A549 treated with DMSO at 1 μM for 4 hours (cell line): ENCODE measurements at places on chromosomes 1 and 21. TPM values are rescaled to one million over a fixed set of nuclear protein-coding genes. Genes with fewer than 3 reads are reported as not detected.

RBM34 gene
- 60.5 to 83.1 TPM (median 71.1 TPM) in 5 replicates for total RNA-seq

PLXNA2 gene
- 0.48 to 0.94 TPM (median 0.86 TPM) in 5 replicates for total RNA-seq

GJC2 gene
- total RNA-seq: 0.28 to 0.42 TPM (median 0.39 TPM) in 5 replicates

TCEA3 gene
- total RNA-seq: 0.33 to 0.69 TPM (median 0.44 TPM) in 4 of 5 replicates, not detected in the other

TFF3 gene
- total RNA-seq: not detected in 5 replicates

ANGPTL7 gene
- total RNA-seq: not detected in 5 replicates

FASLG gene
- 0.12 TPM in 1 of 5 replicates, not detected in the others for total RNA-seq

SYNC gene
- 9.6 to 16.2 TPM (median 10.9 TPM) in 5 replicates for total RNA-seq

CNIH3 gene
- total RNA-seq: 0.51 to 0.86 TPM (median 0.62 TPM) in 5 replicates
